ENCODE measurements at places on chromosomes 5 and 9.

DNA sequence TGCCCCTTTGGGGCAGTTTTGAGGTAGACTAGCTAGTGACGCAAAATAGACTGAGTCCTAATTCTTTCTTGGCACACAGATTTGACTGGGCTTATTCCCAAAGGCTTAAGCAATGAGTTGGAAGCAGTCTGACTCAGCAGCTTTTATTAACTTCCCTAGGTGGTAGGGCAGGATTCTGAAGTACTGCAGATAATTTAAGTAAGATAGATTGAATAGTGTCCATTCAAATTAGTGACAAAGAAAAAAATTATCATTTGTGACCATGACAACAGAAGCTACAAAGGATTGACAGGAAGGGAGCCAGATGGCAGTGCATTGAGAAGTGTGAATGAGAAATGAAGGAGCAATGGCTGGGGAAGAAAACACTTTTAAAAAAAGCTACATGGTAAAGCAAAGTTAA is 649.4 kb downstream of the CDH9 start:
- no peak for DNase-seq

DNA sequence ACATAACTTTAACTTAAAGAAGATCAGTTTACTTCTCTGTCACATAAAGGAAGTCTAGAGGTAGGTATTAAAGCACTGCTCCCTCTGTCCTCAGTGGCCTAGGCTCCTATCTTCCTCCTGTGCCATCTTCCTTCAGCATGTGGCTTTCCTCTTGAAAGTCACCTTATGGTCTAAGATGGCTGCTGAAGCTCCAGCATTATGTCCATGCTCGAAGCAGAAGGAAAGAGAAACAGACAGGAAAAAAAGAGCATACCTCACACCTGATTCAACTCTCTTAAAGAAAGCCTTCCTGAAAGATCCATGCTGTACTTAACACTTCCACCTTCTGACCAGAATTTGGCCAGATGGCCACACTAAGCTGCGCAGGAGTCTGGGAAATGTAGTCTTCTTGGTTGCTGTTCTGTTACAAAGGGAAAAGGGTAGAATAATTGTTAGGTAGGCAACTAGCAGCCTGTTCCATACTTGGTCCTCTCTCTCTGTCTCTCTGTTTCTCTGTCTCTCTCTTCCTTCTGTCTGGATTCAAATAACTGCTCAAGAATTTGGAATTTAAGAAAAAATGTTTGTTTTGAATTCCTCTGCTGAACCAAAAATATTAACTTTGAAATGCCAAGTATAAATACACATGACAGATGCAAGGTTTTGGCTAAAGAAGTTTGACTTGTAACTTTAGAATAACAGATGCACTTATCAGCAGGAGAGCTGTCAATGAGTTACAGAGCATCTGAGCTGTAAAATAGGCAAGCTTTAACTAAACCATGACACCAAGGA is 16.0 kb downstream of the TMEM174 start:
- DNase-seq: no peak

GRCh38 chr5:61805101-61805500 is 473.0 kb downstream of the ZSWIM6 start:
- DNase-seq: no peak

DNA sequence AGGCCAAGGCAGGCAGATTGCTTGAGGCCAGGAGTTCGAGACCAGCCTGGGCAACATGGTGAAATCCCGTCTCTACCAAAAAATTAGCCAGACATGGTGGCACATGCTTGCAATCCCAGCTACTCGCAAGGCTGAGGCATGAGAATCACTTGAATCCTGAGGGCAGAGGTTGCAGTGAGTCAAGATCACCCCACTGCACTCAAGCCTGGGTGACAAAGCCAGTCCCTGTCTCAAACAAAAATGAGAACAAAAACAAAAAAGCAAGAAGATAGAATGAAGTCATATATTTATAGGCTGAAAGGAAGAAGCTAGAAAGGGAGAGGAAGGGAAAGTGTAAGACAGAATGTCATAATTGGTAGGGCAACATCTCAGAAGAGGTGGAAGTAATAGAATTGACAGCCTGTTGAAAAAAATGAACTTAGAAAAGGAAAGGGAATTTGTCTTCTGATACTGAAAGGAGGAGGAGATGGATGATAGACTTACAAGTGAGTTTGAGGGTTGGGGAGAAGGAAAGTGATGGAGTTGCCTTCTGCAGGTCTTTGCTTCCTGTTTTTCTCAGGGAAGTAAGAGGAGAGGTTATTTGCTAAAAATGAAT is 32.2 kb downstream of the CARD6 start:
- no peak for DNase-seq

GRCh38 chr5:67211926-67212325 is 15.3 kb upstream of the CD180 start:
- DNase-seq: no peak

GRCh38 chr5:89342106-89342876 is 459.3 kb upstream of the MEF2C start:
- DNase-seq: no peak

DNA sequence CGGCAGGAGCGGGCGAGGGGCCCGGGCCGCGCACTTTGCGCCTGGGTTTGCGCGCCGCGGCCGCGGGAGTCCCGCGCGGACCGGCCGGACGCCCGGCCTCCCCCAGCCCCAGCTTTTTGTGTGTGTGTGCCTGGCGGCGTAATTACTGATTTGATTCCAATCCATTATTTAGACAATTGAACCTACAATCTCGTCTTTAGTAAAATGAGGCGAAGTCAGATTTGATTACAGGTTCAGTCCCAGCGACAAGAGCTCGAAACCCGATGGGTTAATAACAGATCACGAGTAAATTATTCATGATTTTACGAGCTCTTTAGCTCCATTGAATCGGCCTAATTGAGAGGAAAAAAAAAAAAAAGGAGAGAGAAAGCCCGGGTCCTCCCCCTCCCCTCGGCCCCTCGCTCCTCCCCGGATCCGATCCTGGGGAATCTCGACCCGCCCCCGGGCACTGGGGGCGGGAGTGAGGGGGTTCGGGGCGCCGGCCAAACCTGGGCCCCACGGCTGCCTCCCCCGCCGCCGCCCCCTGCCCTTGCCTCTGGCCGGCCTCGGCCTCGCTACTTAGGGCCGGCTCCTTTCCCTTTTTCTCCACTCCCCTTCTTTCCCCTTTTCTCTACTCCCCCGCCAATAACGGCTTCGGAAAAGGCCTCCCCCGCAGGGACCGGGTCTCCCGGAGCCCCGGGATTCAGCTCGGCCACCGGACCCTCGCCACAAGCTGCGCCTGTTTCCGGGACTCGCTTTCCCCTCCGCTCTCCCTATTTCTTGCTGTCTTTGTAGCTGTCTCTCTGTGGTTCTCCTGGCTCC is 6.6 kb downstream of the LHX2 start:
- no peak for DNase-seq

DNA sequence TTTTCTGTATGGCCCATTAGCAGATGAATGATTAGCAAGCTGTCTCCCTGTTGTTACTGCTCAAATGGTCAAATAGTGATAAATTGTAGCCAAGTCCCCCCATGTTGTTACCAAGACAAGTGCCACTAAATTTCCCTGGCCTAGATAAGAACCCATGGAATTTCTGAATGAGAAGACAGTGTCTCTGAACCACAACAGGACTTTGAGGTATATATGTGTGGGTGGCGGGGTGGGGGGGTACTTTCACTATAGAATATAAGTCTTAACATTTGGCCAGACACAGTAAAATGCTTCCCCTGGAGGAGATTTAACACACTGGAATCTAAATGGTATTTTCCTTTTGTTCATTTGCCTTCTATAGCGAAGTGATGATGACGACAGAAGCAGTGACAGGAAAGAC is 28.7 kb downstream of the XPA start:
- DNase-seq: no peak

DNA sequence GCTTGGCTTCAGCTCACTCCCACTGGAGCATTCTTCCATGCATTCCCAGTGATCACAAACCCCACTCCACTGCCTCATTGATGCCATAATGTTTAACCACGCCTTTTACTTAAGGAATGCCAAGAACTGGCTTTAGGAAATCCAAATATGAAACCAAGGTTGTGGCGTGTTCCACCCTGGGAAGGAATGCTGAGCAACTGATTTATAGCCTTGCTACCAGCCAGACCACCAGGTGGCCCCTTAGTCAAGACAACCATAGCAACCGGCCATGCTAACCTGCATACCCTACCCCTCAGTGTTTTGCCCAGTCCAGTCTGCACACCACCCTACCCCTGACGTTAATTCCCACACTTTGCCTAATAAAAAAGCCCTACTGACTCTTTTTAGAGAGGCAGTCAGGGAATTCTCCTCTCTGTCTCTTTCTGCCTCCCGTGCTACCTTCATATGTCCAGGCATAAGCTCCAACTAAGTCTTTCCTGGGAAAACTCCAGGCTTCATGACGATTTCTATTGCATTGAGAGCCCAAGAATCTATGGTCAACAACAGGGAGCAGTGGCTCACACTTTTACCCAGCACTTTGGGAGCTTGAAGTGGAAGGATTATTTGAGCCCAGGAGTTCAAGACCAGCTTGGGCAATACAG is 27.0 kb upstream of the PRRC2B start:
- no peak for DNase-seq

DNA sequence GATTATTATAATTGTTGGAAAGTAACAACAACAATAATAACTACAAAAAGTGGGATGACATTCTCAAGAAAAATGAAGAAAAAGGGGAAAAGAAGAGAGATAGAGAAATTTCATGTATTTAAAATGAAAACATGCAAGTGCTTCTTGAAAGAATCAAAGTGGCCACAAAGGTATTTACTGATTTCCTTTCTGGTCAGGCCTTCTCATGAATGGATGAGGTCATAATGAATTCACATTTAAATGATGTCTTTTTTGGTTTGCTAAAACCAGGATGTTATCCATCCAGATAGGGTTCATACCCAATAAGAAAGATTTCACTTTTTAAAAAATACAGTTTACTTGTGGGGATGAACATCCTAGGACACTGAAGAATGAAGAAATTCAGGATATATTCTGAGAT is 446.4 kb upstream of the PTGER4 start:
- no peak for DNase-seq

- DNase-seq: no peak
These were observed 39.2 kb downstream of the NEK6 start for GRCh38 chr9:124296796-124297550.

- DNase-seq: no peak
These were observed 5.7 kb downstream of the CLTB start for GRCh38 chr5:176410486-176411180.

GRCh38 chr5:90285581-90285980 is 124.0 kb downstream of the CETN3 start:
- DNase-seq: no peak

DNA sequence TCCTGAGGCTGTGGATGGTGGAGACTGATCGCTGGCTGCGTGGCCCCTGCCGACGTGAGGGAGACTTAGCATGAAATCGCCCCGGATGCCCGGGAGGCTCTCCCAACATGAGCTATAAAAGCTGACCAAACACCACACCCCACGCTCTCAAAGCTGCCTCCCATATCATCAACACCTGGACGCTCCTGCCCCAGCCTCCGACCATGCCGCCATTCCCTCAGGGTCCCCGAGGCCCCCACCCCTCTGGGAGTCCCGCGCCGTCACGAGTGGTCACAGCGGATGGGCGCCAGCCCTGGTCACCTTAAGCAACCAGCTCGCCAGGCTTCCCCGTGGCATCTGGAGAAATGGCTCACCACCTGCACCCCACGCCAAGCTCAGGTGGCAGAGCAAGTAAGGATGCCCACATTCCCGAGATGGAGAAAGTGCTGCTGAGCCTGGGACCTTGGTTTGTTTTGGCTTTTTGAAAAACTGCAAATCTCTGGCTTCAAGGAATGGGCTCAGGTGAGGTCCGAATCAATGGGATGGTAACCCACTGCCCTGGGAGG is 196.0 kb downstream of the MED10 start:
- no peak for DNase-seq

GRCh38 chr9:69893057-69893456 is 72.4 kb downstream of the CFAP95 start:
- DNase-seq: no peak

DNA sequence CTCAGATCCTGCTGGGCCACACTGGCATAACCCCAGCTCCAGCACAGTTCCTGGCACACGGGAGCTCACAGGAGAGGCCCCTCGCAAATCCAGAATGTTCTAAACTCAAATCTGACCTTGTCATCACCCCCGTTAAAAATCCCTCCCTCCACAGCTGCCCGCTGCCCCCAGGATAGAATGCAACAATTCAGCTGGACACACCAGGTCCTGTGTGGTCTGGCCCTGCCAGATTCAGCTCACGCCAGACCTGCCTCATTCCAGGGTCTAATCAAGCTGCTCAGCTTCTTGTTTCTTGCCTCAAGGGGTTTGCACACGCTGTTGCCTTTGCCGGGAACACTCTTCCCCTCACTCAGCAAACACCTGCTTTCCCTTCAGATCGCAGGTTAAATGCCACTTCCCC is 45.0 kb upstream of the ASS1 start:
- no peak for DNase-seq

DNA sequence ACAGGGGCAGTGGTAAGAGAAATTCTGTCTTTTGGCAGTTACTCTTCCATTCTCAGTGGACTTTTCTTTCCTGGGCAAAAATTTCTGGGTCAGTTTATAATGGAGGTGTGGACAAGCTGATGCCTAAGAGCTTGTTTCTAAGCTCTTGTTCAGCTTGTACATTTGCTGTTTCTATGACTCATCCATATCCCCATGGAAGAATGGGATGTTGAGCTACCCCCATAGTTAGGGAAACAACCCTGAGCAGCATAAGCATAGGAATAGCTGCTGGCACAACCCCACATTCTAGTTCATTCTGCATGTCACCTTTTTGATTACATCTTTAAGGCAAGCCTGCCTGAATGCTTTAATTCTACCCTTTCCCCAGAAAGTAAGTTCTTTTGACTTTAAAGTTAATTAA is 173.3 kb downstream of the PSAT1 start:
- DNase-seq: no peak

- DNase-seq: no peak
These were observed 43.0 kb downstream of the USP20 start for GRCh38 chr9:129878291-129878690.

DNA sequence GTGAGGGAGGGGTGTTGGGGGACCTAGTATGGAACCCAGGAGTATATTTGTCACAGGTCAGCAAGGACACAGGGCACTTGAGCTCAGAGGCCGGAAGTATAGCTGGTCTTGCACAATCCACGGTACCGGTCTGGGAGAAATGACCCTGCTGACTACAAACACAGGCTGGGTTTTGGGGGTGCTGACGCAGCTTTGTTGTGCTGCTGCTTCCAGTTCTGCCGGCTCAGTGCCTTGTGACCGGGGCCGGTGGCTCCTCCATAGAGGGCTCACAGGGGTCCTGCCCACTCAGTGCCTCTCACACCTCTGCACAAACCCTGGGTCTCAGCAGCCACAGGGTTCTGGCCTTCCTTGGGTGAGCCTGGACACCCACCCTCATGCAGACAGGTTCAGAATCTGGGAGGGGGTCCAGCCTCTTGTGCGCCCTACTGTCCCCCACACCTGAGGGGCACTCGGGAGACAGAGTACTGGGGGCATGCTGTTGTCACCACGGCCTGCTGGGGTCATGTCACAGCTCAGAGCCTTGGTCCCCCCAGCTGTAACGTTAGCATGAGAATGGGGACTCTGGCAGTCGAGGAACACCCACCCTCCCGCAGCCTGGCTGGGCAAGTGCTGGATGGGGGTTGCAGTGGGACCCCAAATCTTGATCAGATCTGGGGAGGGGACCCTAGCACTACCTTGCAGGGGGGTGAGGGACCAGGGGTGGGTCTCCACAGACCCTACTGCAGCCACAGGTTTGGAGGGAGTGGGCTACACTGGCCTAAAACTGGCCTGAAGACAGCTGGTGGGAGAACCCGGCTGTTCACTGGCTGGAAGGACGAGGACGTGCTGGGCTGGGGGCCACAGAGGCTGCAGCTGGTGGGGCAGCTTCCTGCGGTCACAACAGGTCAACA is 17.7 kb downstream of the NINJ1 start:
- DNase-seq: no peak

All from activated CD4-positive, alpha-beta T cell treated with anti-CD3 and anti-CD28 coated beads, Interleukin-10, Interleukin-2, amounts not matched to agents 100 ng/mL and 50 ng/mL, durations not matched to agents 16 hours and 8 hours (primary cell).